ENCODE measurements at places on chromosomes 13 and 19. TPM values are rescaled to one million over a fixed set of nuclear protein-coding genes. Genes with fewer than 3 reads are reported as not detected.

ZNF556 gene
- not detected for total RNA-seq

GRCh38 chr13:35479706-35480105, 3.2 kb upstream of the MAB21L1 start:
- no peak for DNase-seq

DNA sequence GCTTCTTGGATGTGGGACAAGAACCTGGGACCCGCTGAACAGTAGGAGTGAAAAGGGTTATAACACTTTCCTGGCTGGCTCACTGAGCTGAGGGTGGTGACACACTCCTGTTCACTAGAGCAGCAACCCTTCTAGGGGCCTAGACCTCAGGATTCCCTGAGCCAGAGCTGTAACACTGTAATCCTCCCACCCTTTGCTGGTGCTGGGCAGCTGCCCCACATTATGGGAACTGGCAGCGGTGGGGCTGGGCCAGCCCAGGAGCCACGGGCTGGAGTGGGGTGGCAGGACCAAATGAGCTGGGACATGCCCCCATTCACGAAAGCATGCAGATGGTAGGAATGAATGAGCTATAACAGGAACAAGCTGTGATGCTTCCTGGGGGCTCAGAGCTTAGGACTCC, 110.6 kb downstream of the B3GLCT start:
- no peak for DNase-seq

DNA sequence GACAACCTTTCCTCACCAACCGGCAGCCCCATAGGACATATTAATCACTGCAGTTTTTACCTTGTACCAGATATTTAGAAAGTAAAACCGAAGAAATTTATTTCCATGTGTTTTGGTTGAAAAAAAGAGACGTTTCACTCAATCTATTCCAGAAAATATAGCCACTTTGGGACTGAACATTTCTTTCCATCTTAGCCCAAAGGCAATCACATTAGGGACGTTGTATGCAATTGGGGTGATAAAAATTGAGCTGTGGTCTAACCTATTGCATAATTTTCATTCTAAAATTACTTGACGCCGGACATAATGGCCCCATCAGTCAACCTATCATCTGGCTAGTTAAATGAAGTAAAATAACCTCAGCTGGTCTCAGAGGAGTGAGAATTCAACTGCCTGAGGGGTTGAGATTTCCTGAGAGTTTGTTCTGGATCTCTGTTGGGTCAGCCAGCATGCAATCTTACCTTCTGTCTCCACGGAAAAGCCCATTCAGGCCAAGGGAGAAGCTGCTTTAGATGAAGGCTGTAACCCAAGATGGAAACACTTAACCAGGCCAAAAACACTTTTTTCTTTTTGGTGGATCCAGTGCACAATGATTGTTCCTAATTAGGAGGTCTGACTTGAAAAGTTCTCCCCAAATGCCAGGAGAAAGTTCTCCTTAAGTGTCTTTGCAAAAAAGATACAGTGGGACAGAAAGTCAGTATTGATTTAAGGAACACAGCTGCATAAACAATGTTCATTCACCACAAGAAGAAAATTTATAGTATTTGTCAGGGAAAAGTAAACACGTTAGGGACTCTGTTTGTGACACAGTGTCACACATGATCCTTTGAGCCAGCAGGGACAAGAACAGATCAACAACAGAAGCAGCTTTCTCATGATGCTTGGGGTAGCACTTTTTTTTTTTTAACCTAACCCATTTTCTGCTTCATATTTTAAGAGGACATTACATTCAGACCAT, 34.1 kb downstream of the DLEU7 start:
- DNase-seq: no peak

DNA sequence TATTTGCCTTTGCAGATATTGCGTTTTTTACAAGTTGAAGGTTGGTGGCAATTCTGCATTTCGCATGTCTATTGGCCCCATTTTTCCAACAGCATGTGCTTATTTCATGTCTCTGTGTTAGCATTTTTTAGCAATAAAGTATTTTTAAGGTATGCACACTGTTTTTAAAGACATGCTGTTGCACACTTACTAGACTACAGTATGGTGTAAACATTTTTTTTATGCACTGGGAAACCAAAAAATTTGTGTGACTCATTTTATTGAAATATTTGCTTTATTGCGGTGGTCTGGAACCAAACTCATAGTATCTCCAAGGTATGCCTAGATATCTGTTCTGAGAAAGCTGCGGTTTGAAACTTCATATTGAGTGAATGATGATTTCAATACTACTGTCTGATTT, 55.4 kb upstream of the RNF113B start:
- DNase-seq: no peak

DNA sequence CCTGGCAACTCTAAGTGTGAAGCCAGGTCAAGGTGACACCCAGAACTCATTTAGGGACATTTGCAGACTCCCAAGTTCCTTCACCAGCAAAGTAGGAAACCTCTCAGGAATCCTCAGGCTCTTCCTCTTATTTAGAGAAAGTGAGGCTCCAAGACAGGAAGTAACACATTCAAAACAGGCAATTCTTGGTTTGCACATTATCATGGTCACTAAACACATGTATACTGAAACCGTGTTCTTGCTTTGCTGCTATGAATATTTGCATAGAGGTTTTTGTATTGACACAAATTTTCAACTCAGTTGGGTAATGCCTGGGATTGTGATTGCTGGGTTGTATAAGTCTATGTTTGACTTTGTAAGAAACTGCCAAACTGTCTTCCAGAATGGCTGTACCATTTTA, 13.2 kb upstream of the URI1 start:
- DNase-seq: no peak

GRCh38 chr19:3186160-3186688, 494 bp downstream of the NCLN start:
- no peak for DNase-seq

Measured in left lobe of liver (tissue), 2 donors.